ENCODE measurements at places on chromosomes 5 and 9.

DNA sequence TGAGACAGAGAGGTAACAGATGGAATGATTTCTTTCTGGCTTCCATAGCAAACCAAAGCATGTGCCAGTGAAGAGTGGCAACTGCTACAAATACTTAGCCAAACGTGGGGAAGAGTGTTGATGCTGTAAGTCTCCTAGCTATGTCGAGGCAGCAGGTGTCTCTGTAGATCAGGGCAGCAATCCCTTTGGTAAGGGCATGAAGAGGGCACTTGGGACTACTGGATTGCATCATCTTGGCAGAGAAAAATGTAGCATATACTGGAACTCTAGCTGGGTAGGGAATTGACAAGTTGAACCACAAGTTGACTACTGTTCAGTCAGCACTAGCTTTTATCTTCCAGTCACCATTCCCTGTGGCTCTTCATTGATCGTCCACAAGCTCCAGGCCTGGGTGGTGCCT, 75.8 kb downstream of the GHR start:
- DNase-seq = no peak

DNA sequence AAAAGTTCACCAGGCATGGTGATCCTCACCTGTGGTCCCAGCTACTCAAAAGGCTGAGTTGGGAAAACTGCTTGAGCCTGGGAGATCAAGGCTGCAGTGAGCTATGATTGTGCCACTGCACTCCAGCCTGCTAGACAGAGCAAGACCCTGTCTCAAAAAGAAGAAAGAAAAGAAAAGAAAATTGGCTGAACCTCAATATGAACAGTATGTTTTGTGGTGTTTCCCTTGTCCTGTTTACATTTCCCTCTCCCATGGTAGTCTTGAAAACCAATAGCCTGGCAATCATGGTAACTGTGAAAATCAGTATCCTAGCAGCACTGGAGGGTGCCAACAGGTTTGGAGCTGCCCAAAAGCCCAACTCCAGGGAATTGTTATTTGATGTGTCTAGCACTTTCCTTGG, 174.1 kb upstream of the NR4A3 start:
- no peak for DNase-seq

DNA sequence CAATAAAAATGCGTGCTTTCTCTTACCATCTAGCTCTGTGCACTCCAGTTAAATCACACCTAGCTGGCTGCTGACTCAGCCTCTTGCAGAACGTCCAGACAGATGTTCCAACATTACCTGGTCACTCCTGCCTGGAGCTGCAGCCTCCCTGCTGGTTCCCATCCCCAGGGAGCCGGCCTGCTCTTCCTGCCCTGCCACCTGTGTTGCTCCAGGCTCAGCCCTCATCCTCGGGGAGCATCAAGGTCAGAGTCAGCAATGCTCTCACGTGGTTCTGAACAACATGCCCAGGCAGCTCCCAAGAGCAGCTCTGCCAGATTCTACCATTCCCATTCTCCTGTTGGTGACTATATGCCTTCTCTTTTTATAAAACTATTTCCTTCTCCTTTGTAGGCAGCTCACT, 81.3 kb downstream of the GADD45G start:
- no peak for DNase-seq

- DNase-seq = no peak
Observed at GRCh38 chr9:4317681-4318080, 17.8 kb upstream of the GLIS3 start.

GRCh38 chr9:126522612-126523356, 90.9 kb upstream of the LMX1B start:
- no peak for DNase-seq
